Activated CD4-positive, alpha-beta T cell treated with anti-CD3 and anti-CD28 coated beads for 36 hours (primary cell): ENCODE measurements at places on chromosomes 1 and 21.

DNA sequence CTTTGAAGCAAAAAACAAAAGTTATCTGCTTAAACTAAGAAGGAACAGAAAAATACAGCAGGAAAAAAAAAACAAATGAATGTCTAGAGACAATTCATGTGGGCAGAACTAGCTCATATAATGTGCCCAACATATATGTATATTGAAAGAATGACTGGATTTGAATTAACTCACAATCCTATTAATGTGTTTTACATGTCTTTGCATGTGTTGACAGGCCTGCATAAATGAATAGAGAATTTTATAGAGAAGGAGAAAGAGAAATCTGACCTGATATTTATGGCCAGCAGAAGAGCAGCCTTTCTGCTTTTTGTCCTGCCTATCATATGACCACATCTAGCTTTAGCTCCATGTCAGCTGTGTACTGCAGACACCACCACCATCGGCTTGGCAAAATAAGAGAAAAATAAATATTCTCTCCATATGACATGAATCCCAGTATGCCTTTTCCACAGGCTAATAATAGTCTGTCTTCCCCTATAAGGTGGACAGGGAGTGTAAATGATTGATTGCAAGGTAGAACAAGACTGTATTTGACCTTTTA, 171.5 kb upstream of the PALMD start:
- DNase-seq, result no peak

DNA sequence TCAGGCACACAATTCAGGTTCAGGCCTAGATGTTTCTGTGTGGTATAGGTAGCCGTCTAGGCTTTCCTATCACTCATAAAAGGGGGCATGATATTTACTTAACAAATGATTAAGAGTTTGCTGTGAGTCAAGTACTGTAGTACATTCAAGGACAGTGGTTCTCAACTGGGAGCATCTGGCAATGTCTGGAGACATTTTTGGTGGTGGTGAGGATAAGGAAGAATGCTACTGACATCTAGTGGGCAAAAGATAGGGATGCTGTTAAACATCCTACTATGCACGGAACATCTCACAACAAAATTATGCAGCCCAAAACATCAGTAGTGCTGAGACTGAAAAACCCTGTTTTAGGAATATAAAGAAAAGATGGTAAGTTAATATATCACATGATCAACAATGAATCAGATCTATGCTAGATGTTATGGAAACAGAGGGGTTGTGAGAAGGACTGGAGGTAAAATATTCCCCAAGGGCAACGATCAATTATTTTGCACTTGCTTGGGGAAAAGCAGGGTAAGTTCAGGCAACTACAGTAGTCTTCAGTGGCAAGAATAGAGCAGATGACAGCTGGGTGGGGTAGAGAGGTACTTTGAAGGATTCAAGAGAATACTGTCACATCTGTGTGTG, 4.9 kb downstream of the DNTTIP2 start:
- DNase-seq, result no peak

- no peak for DNase-seq
These were observed 6.4 kb downstream of the CNR2 start for GRCh38 chr1:23906731-23907130.

DNA sequence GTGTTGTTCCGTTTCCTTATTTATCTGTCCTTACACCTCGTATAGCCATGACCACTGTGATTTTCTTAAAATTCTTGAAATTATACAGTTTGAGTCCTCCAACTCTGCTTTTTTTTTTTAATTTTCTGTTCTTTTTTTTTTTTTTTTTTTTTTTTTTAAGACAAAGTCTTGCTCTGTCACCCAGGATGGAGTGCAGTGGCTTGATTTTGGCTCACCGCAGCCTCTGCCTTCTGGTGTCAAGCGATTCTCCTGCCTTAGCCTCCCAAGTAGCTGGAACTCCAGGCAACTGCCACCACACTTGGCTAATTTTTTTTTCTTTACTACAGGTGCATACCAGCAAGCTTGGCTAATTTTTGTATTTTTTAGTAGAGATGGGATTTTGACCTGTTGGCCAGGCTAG, 48.9 kb downstream of the DIP2A start:
- no peak for DNase-seq

- DNase-seq, result no peak
These were observed 1.8 kb downstream of the OR10J1 start for GRCh38 chr1:159441360-159441759.

- DNase-seq, result no peak
These were observed 144.0 kb upstream of the ZNF648 start for GRCh38 chr1:182205351-182206022.

DNA sequence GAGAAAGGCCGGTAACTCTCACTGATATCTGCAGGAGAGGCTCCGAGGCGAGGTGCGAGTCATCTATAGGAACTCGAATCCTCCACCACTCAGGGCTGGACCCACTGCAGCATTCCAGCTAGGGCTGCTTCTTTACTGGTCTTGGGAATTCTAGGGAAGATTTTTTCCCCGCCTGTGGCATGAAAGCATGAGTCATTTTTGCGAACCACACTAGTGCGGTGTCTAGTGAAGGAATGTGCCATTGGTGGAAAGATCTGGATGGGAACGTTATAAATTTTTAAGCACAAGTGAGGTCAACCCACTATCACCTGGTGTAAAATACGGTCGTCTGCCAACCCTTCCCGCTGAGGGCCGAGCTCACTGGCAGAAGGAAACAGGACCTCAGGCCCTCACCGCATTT, 49.7 kb downstream of the SYF2 start:
- DNase-seq, result no peak

DNA sequence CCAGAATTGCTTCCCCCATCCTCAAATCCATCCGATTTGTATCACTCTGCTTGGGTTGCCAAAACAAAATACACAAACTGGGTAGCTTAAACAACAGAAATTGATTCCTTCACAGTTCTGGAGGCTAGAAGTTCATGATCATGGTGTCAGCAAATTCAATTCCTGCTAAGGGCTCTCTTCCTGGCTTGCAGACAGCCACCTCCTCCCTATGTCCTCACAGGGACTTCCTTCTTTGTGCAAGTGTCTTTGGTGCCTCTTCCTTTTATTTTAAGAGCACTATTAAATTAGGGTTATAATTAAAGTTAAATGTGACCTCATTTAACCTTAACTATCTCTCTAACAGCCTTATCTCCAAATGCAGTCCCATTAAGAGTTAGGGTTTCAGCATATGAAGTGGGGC, 112.8 kb downstream of the PLPP3 start:
- DNase-seq, result no peak

- no peak for DNase-seq
These were observed 567 bp downstream of the PMVK start for GRCh38 chr1:154935749-154936554.

DNA sequence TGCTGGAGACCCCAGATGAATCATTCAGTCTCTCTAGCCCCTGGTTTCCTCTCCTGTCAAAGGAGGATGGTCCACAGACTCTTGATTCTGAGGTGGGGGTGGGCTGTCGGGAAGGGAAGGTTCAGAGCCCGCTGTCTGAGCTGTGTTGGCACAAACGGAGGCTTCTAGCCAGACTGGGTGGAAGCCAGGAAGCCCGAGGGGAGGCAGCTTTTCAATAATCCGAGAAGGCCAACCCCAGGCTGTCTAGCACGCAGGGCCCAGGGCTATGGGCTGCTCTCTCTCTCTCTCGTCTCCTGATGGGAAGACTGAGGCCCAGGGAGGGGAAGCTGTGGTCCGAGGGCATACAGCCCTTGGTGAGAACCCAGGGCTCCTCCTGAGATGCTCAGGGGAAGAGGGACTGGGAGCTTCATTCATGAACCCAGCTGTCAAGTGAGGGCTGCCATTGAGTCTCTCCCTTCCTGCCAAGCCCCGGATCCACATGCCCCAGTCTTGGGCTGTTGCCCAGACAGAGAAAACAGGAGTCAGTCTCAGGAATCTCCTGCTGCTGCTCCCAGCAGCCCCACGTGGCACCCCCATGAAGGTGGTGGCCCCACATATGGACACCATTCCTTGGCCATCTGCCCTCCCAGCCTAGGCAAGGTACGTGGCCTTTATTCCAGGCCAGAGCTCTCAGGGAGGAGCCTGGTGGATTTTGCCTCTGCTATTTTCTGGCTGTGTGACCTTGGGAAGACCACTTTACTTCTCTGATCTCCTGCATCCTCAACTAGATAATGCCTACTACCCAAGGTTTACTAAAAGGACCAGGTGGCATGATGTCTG, 44.4 kb downstream of the RAP1GAP start:
- no peak for DNase-seq

DNA sequence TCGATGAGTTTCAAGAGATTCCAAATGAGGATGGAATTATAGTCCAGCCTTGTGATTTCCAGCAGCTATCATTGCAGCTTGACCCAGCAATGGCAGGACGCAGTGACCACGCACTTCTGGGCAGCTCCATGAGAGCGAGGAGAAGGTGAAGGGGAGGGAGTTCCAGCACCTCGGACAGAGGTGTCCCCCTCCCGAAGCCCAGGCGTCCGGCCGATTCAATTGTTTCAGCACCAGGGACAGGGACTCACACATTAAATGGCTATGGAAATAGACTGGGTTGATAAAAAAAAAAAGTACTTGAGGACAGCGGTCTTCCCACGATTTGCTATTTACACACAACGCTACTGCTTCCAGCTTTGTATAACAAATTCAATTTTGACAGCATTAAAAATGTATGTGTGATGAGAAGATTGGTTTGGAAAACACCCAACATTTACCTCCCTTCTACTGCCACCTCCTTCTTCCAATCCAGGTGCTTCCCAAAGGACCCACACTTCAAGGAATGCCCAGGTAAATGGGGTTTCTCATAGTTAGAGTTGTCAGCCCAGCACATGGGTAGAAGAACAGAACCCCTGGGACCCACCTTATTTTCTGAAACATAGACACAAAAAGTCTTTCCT, 71.8 kb downstream of the DISP3 start:
- peak; percentile 70 for DNase-seq

GRCh38 chr1:29121936-29122681, 1.6 kb downstream of the TMEM200B start:
- DNase-seq, result peak; percentile 36

DNA sequence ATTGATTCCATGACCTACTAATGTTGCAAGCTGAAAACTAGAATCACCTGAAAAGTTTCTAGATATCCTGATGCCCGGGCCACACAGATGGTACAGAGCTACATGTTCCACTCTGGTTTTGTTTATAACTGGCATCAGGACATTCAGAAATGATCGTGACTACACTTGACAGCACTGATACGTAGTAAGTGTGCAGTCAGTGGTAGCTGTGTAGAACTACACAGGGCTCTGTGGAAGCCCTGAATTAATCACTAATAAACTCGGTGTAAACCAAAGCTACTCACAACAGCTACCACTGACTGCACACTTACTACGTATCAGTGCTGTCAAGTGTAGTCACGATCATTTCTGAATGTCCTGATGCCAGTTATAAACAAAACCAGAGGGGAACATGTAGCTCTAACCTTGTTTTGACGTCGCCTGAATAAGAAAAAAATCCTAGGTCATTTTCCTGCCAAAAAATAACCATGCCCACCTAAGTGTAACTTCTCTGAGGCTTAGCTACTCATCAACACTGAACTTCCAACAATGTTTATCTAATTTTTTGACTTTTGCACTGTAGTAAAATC, 149.7 kb downstream of the TGFBR3 start:
- no peak for DNase-seq

GRCh38 chr1:208433086-208433485, 188.9 kb upstream of the PLXNA2 start:
- DNase-seq, result no peak

DNA sequence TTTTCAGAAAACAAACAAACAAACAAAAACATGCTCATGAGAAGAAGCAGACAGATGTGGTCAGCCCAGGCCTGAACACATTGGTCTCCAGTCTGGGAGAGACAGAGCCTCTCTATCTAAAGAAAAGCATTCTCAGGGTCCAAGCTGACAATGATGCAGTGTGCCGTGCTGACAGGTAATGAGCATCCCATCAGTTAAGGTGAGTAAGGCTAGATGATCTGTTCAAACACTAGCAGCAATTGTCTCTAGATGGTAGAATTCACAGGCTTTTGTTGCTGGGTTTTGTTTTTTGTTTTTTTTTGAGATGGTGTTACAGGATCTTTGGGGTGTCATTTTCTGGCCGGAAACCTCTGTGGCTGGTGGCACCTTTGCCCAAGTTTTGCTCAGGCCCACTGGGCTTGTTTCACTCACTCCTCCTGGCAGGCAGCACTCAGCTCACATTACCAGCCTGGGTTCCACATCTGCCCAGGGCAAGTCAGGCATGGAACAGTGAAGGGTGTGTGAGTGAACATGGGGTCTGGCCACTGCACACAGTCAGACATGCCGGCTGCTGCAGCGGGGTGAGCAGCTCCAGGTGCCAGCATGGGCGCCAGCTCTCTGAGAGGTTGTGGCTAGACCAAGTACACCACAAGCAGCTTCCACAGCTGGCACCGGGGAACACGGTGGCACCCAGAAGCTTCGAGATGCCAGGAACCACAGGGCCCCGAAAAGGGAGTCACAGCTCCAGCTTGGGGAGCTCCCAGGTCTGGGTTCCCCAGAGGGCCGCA, 2.5 kb upstream of the C1QA start:
- DNase-seq, result no peak

DNA sequence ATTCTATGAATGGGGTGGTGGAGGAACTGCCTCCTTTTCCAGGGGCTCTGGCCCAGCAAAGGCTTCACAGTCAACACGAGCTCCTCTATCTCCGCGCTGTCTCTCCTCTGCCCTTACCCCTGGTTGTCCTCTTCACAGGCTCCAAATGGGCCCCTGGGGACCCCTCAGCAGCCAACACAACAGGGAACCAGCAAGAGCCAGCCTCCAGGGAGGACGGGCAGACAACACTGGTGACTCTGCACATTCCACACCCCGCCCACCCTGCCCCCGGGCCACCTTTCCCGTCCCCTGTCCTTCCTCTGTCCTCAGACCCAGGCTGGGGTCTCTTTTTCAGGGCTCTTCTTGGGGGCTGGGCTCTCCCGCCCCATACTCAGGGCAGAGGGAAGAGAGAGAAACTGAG, 17.5 kb upstream of the ETV3 start:
- no peak for DNase-seq

DNA sequence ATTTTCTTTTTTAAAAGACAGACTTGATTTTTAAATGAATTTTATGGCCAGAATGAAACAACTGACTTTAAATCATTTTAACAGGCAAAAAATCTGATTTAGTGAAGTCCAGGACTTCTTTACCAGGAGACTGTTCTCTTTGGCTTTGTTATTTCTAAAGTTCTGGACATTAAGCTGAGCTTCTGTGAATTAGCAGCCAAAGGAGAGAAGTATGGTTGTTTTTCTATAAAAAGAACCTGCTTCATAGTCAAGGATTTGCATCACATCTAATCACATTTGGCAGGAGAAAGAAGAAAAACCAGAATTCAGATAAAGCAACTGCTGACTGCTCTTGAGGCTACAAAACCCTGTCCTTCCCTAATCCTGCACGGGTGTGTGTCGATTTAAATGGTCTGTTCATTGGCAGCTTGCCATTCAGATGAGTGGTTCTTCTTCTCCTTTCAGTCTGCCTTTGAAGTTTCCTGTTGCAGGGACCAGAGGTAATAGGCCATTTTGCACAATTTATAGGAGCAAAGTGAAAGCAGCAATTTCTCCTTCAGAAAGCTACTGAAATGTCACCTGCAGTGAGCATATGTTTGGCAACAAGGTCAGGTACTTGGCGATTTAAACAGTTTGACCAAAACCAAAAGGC, 215.4 kb downstream of the OLFM3 start:
- no peak for DNase-seq

DNA sequence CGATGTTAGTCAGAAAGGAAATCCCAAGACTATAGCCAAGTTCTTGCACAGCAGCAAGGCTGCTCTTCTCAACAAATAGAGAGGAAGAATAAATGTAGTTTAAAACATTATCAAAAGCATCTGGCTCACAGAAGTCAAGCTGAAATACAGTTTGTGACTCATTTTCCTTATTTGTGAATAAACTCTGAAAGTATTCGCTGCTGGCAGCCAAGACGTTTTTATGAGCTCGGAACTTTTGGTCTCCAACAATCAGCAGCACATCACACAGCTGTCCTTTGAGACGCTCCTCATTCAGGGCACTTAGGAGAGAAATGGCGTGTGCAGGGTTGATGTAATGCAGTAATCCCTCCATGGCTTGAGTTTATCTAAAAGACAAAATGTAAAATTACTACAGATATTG, 16.4 kb downstream of the ZBTB21 start:
- no peak for DNase-seq
